RPMI7951 (cell line): ENCODE measurements at places on chromosomes 6 and 20. TPM values are rescaled to one million over a fixed set of nuclear protein-coding genes. Genes with fewer than 3 reads are reported as not detected.
A peak's percentile ranks its signal among the peaks of the same experiment; 100 is the strongest.

DNA sequence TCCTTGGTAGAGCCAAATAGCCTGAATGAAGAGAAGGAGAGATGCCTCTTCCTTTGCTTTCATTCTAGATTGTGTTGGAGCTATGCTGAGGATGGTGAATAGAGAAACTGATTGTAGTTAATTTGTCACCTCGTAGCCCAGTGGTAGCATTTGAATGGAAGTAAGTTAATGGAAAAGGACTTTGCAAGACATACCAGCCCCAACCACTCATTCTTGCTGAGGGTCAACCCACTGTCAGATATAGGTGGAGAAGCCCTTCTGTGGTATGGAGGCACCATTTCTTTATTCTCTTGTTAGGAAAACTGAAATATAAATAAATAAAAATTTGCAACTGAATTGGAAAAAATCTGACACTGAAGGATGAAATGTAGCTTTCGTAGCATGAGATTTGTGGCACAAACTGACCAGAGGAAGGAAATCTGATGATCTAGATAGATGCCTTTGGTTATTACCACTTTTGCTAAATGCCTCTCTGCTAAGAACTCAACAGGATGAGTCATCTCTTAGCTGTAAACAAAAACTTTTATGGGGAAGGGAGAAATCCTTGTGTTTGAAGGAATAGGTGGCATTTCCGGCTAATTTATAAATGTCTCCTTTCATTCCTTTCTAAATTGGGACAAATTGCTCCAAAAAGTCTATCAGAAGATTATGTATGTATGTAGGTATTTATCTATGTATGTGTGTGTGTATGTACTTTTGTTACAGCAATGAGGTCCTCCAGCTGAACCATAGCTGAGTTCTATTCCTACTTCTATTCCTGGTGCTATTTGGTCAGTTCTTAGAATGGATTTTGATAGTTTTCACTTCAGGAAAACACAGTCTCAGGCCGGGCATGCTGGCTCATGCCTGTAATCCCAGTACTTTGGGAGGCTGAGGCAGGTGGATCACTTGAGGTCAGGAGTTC, 76.5 kb upstream of the SUPT3H start:
- DNase-seq = peak; percentile 86

DNA sequence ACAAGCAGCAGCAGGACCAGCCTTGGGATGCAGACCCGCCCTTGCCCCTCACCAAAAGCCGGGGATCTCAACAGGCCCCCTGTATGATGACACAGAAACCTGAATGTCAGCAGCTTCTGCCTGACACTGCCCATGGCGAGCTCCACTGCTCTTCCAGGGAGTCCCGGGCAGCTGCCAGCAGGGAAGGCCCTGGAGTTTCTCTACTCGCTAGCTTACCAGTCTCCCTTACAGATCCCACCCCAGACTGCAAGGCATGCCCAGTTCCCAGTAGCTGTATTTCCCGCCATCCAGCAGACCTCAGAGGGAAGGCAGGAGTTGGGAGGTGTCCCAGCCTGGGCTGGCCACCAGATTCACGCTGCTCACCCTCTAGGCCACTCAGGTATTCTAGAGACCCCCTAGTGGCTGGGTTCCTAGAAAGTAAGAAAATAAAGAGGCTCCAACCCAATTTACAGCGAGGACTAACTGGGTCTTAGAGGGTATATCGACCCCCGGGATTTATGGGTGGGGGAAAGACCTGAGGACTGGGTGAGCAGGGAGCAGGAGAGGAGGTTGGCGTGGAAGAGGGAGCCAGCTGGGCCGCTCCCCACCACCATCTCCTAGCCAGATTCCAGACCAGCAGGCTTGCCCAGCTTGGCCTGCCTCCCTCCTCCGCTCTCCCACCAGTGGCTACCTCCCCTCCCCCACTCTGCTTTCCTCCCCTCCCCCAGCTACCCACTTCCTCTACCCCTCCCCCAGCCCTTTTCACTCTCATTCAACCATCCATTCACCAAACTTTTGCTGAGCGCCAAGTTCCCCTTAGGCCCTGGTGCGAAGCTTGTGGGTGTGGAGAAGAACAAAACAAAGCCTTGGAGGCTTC, 9.7 kb upstream of the HMGA1 start:
- DNase-seq = no peak

- no peak for DNase-seq
These were observed 77.8 kb downstream of the SYCP2L start for GRCh38 chr6:10964684-10965083.

GRCh38 chr6:90286884-90287488, 9.7 kb downstream of the BACH2 start:
- peak; percentile 35 for DNase-seq

DNA sequence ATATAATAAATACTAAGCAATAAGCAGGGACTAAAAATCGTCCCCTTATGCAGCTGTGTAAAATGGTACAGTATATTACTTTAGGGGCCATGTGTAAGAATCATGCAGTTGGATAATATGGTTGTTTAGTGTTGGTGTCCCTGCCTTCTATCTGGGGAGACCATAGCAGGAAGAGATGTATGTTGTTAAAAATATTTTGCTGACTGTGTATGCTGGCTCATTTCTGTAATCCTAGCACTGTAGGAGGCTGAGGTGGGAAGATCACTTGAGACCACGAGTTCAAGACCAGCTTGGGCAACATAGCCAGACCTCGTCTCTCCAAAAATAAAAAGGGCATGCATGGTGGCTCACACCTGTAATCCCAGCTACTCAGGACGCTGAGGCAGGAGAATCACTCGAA, 5.6 kb downstream of the PANK2 start:
- no peak for DNase-seq

GRCh38 chr6:17202526-17202925, 78.6 kb upstream of the RBM24 start:
- no peak for DNase-seq

- DNase-seq = peak; percentile 74
These were observed 19.0 kb upstream of the BLOC1S5 start for GRCh38 chr6:8082954-8083858.

DNA sequence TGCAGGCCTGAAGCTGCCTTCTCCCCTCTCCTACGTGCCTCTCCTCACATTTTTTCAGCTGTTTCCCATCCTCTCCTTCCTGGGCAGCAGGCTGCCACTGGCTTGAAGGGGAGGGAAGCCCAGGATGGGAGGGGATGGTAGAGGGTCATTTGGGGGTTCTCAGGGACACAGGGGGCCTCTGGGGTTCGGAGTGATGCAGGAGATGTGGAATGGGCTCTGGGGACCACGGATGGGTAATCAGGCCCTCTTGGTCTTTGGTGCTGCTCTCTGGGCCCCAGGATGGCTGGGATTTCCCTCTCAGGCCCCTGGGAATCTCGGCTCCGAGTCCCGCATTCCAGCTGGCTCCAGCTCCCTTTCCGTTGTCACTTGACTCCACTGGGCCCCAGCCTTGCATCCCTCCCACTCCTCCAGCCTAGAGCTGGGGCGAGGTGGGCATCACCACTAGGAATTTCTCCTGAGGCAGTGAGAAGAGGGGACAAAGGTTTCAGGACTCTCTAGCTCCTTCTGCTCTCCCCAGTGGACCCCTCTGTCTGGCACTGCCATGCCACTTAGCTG, 2.0 kb upstream of the DDR1 start:
- no peak for DNase-seq

- peak; percentile 54 for DNase-seq
These were observed 104.2 kb downstream of the SYCP2 start for GRCh38 chr20:59829054-59829785.

DNA sequence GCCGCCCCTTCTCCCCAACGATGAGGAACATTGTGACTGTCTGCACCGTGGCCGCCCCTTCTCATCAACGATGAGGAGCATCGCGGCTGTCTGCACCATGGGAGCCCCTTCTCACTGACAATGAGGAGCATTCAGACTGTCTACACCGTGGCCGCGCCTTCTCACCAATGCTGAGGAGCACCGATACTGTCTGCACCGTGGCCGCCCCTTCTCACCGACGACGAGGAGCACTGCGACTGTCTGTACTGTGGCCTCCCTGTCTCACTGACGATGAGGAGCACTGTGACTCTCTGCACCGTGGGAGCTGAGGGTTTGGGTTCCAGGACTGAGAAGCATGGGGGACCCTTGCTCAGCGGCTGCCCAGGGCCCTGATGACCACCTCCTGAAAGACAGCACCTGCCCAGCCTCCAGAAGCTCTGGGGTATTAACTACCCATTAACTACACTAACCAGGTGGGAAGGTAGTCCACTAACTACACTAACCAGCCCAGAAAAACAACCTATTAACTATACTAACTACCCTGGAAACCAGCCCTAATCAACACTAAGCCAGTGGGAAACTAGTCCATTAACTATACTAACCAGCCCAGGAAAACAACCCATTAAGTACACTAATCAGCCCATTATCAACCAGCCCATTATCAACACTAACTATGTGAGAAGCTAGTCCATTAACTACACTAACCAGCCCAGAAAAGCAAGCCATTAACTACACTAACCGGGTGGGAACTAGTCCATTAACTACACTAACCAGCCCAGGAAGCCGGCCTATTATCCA, 116.9 kb downstream of the TAF4 start:
- DNase-seq = no peak

- DNase-seq = no peak
These were observed 58.8 kb downstream of the SAMD5 start for GRCh38 chr6:147567141-147567805.

- peak; percentile 84 for DNase-seq
These were observed 82.3 kb upstream of the CD83 start for GRCh38 chr6:14035071-14035847.

DNA sequence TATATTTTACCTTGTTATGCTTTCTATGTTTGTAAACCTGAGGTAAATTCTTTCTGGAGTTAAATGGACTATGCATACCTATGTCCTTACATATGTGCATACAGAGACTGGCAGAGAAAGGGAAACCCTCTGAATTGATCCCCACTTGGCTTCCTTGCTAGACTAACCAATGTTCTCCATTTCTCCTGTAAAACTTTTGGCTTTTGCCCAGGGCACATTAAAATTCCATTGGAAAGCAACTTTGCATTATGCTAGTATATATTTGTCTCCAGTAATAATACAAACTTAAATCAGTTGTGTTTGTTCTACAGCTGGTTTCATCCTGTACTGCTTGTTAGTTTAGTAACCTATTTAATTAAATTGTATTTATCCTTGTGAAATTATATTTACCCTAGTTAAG, 646.0 kb upstream of the MARCKS start:
- DNase-seq = no peak

- no peak for DNase-seq
These were observed 11.8 kb downstream of the NINL start for GRCh38 chr20:25573288-25574251.

DNA sequence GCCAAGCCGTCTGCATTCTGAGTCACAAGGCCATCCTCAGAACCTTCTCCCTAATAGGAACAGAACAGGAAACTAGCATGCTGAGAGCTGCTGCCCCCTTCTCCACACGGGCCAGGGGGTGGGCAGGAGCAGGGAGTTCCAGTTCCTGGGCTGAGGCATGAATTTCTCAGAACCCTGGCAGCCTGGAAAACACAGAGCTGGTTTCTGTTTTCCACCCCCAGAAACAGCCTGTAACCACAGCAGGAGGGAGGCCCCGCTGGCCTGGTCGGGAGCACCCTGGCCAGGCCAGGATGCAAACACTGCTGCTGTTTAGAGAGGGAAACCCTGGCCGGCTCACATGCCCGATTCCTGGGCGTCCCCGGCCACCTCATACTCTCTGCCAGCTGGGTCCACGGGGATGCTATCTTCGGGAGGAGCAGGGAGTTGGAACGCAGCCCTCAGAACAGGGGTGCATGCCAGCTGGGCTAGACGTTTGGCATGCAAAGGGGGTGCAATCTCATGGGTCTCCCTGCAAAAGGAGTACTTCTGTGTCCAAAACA, 130.1 kb downstream of the NFATC2 start:
- DNase-seq = peak; percentile 74

GRCh38 chr20:23835716-23836115, 9.2 kb upstream of the CST2 start:
- DNase-seq = no peak

DNA sequence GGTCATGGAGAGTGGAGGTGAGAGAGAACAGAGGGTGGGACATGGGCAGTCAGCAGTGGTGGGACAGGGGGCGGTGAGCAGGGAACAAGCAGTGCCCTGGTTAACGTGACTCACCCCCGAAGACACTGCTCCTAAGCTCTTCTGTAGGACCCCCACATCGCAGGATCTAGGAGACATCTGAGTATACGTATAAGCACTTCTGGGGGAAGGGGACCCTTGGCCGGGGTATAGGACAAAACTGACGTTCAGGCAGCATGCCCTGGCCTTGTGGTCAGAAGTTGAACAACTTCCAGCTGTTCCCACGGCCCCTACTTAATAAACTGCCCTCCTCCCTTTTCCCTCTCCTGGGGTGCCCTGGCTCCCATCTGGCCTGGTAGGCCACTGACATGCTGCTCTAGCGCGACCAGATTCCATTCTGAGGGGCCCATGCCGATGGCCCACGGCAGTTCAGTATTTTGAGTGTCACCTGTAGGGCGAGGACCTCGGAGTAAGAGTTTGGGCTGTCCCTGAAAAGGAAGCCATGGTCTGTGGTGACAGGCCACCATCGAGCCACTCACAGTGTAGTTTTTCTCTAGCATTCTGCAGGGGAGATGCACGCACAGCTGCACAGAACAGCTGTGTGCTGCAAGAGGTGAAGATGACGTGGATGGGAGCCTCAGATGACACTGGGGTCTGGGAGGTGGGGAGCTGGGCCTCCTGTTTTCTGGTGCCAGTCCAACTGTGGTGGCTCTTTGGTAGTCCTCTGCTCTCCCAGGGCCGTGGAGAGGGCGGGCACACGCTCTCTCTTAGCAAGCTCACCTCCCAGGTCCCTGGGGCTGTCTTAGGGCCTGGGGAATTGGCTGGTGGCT, 38.4 kb downstream of the PPP1R3G start:
- DNase-seq = no peak

GRCh38 chr20:25226433-25227316, 21.2 kb upstream of the PYGB start:
- peak; percentile 87 for DNase-seq

DNA sequence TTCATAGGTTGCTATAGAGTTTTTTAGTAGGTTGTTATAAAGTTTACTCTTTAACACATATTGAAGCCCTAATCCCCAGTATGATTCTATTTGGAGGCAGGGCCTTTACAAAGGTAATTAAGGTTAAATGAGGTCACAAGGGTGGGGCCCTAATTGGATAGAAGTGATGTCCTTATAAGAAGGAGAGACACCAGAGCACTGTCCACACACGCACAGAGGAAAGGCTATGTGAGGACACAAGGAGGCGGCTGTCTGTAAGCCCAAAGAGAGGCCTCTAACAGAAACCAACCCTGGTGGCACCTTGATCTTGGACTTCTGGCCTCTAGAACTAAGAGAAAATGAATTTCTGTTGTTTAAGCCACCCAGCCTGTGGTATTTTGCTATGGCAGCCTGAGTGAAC, 98.5 kb downstream of the GJA10 start:
- no peak for DNase-seq

- DNase-seq = peak; percentile 44
These were observed 5.3 kb upstream of the TNFAIP3 start for GRCh38 chr6:137861550-137862337.

GRCh38 chr6:150874179-150874578, 8.7 kb downstream of the MTHFD1L start:
- DNase-seq = no peak

CCM2L gene
- not detected in 2 replicates for total RNA-seq

EGFL8 gene
- 0.59 and 2.8 TPM in 2 replicates for total RNA-seq

JPH2 gene
- total RNA-seq = 16.0 and 24.2 TPM in 2 replicates

MUC21 gene
- total RNA-seq = not detected in 2 replicates

MCHR2 gene
- total RNA-seq = not detected in 2 replicates

KCNK17 gene
- not detected in 2 replicates for total RNA-seq

EPB41L2 gene
- 24.5 and 33.2 TPM in 2 replicates for total RNA-seq
